ENCODE measurements at places on chromosomes 1 and 21.

DNA sequence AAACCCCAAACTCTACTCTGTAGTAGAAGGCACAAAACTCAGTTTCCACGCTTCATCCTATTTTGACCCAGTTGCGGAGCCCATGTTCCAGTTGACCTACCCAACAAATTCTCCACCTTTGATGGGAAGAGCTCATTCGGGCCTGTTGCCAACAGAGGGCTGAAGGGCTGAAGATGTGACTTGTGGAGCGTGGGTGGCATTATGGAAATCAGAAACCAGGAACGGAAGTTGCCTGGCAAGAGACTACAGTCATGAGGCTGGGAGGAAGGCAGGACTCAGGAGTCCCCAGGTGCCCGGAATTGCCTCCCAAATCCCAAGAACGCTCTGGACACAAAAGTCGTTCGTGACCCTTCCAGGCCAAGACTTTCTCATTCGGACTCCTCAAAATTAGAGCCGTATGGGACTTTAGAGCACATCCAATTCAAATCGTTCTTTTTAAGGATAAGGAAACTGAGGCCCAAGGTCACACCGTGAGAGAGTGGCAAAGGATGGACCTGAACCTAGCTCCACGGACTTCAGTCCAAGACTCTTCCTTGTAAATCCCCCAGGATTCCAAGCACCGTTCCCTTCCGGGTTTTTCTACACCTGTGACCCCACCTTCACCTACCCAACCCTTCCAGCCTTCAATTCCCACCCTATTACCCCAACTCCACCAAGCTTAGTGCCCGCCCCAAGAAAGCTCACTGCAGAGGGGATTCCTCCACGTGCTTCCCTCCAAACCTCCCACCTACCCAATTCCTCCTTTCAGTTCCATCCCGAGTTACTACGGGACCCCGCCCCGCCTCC is 739 bp downstream of the SMG5 start:
- DNase-seq, result no peak

DNA sequence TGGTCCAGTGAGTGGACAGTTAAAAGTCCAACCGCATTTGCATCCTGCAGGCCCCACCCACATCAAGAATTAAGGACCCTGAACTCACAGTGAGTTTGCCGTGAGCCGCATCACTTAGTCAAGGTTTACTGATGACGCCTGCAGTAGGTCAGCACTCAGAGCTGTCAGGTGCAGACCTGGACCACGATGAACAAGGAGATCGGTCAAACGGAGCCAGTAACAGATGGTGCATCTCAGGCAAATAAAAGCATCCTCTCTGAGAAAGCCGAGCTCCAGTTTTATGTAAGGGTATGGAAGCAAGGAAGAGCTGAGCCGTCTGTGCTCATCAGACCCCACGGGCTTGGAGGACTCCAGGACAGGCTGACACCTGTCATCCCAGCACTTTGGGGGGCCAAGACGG is 4.5 kb downstream of the PRDM15 start:
- no peak for DNase-seq

DNA sequence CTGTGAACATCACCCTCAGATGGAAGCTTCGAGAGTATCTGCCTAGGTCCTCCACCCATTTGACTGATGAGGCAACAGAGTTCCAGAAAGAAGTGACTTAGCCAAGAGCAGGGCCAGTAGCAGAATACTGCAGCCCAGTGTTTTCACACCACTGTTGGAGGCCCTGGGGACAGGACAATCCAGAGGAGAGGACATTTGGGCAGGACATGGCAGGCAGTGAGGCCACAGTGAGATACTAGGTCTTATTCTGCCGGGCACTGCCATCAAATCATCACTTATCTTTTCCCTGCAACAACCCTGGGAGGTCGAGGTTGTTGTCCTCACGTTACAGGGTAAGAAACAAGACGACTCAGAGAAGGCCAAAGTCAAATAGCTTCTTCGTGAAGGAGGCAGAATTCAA is 5.5 kb upstream of the FOXO6 start:
- DNase-seq, result no peak

- no peak for DNase-seq
Observed at GRCh38 chr1:14697353-14697752, 98.9 kb downstream of the KAZN start.

DNA sequence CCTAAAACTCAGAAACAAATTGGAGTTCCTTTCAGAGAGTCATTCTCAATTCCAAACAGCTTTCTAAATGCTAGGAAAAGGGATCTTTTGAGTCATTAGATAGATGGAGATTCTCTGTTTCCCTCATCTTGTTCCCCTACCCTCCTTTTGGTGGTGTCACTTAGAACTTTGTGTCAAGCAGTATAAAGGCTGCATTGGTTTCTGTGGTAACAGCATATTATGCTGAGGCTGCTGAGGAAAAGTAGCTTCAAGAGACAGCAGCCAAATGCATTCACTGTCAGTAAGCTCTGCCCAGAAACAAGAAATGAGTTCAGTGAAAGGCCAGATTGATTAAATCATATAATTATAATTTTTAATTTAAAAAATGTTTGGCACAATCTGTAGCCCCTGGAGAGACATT is 144.1 kb downstream of the LRRC40 start:
- DNase-seq, result no peak

DNA sequence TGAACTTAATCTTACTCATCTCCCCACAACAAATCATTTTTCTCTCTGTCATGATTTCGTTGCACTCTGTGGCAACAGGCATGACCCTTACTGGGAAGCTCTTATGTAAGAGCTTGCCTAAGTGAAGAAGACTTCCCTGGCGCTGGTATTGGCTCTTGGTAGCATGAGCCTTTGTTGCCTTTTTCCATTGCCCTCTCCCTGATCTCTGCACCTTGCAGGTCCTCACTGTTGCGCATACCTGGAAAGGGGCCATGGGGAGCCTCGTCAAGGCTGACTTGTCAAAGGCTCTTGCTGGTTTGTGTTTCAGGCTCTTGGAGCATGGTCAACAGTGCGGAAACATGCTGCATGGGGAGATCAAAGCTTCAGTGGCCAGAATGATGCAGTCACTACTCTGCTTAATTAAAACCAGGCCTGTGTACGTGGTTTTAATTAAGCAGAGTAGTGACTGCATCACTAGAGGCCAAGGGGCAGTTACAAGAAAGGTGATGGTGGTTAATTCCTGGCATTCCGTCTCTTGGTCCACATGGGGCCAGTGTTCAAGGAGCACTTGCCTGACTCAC is 141.3 kb downstream of the SPATA46 start:
- DNase-seq, result peak; percentile 37

- DNase-seq, result no peak
Observed at GRCh38 chr1:1004420-1004779, 4.5 kb upstream of the HES4 start.

DNA sequence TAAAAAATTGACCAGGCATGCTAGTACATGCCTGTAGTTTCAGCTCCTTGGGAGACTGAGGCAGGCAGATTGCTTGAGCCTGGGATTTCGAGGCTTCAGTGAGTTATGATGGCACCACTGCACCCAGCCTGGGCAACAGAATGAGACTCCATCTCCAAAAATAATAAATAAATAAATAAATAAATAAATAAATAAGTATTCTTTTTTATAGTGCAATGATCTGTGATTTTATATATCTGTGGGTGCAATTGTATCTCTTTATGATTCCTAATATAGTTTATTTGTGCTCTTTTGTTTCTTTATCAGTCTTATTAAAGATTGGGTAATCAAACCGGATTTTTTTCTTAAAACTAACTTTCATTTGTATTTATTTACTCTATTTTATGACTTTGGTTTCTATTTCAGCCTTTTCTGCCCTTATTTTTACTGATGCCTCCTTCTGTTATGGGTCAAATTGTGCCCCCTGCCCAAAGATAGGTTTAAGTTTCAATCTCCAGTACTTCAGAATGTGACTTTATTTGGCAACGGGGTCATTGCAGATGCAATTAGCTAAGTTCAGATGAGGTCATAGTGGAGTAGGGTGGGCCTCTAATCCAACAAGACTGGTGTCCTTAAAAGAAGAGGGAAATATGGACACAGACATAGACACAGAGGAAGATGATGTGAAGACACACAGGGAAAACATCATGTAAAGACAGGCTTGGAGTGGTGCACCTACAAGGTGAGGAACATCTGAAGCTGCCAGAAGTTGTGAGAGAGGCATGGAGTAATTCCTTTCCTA is 74.9 kb upstream of the CDC42BPA start:
- no peak for DNase-seq

GRCh38 chr1:212487286-212487685 is 54.6 kb downstream of the NENF start:
- no peak for DNase-seq

- no peak for DNase-seq
Observed at GRCh38 chr1:155184835-155185782, 11.5 kb downstream of the TRIM46 start.

- no peak for DNase-seq
Observed at GRCh38 chr1:202084791-202085681, 37.7 kb upstream of the GPR37L1 start.

DNA sequence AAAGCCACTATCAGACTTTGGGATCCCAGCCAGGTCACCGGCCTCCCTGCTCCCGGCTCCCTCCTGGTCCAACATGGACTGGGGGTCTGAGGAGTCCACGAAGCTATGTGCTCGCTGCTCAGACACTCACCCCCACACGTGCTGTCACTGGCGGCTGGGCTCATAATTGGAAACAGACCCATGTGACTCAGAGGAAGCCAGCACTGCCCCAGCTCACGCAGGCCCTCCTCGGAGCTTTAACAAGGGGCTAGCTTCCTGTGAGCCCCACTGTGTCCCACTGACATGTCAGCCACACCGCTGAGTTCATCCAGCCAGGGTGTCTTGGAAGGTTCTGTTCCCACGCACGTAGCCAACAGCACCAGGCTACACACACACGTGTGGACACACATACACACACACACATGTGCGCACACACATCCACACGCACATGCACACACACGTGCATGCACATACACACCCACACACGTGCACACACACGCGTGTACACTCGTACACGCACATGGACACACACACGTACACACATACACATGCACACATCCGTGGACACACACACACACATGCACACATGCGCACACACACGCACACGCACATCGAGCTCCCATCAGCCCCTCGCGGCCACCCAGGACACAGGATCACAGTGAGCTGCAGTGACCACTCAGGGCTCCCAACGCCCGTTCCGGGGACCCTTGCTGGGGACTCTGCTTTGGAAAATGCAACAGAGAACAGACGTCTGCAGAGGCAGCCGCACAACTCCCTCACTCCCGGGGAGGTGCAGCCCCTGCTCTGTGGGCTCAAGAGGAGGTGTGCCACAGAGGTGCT is 18.4 kb upstream of the COL6A2 start:
- DNase-seq, result peak; percentile 94

- DNase-seq, result no peak
Observed at GRCh38 chr1:225532240-225532944, 104.6 kb upstream of the LBR start.

- DNase-seq, result no peak
Observed at GRCh38 chr1:18398791-18399530, 81.8 kb upstream of the KLHDC7A start.

- DNase-seq, result no peak
Observed at GRCh38 chr1:23473037-23473800, 10.8 kb downstream of the ASAP3 start.

GRCh38 chr1:73106931-73107330 is 824.6 kb upstream of the NEGR1 start:
- no peak for DNase-seq

DNA sequence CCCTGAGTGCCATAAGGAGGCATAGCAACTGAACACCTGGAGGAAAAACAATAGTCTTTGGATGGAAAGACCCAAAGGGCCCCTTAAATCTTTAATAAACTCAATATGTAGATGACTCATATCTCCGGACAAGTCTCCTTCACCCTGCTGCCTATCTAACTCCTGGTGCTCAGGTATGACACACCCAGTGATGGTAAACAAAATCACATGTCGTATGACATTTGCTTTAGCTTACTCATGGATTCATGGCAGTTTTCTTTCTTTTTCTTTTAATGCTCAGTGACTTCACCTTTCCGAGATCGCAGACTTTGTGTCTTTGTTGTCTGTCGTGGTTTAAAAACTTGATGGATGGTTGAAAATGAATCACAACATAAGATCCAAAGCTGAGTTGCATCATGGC is 208.5 kb upstream of the PROX1 start:
- DNase-seq, result no peak

DNA sequence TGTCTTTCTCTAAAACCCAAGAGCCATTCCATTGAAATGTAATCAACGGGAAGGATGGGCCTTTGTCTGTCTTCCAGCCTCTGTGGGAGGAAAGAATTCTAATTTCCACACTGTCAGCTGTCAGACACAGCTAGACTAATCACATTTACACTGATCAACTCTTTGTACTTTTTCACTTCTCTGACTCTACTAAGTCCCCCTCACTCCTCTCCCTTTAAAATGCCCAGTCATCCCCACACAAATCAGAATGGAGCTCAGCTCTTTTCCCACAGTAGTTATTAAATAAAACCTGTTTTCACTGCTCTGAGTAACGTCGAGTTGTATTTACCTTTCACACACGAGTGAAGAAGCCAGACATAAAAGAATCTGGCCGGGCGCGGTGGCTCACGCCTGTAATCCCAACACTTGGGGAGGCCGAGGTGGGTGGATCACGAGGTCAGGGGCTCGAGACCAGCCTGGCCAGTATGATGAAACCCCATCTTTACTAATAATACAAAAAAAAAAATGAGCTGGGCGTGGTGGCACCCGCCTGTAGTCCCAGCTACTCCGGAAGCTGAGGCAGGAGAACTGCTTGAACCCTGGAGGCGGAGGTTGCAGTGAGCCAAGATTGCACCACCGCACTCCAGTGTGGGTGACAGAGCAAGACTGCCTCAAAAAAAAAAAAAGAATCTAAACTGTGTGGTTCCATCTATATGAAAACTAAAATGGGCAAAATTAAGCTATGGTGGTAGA is 13.3 kb downstream of the ZBTB8OS start:
- no peak for DNase-seq

Measured in AG09309 (cell line).